ENCODE measurements at places on chromosomes 6 and 20. TPM values are rescaled to one million over a fixed set of nuclear protein-coding genes. Genes with fewer than 3 reads are reported as not detected.

The ADGB gene
- not detected for polyA plus RNA-seq

The PRPH2 gene
- polyA plus RNA-seq = not detected

The NKAIN2 gene
- not detected for polyA plus RNA-seq

The ARMC2 gene
- 3.2 TPM for polyA plus RNA-seq

The TSHZ2 gene
- polyA plus RNA-seq = 0.73 TPM

The NFKBIL1 gene
- 11.5 TPM for polyA plus RNA-seq

The BMP2 gene
- polyA plus RNA-seq = not detected

The CRNKL1 gene
- polyA plus RNA-seq = 9.7 TPM

The C20orf204 gene
- not detected for polyA plus RNA-seq

The ANKRD66 gene
- not detected for polyA plus RNA-seq

The GINM1 gene
- polyA plus RNA-seq = 46.7 TPM

The SLX4IP gene
- 2.0 TPM for polyA plus RNA-seq

The BMP6 gene
- polyA plus RNA-seq = 0.89 TPM

The NT5E gene
- polyA plus RNA-seq = 118 TPM

The KCNK17 gene
- polyA plus RNA-seq = not detected

The ECT2L gene
- 0.23 TPM for polyA plus RNA-seq

The GPX5 gene
- not detected for polyA plus RNA-seq

The MUCL3 gene
- polyA plus RNA-seq = not detected

The FAM162B gene
- polyA plus RNA-seq = not detected

The BIRC7 gene
- polyA plus RNA-seq = not detected

The ADRM1 gene
- 149 TPM for polyA plus RNA-seq

The SPATS1 gene
- not detected for polyA plus RNA-seq

The ZNF318 gene
- polyA plus RNA-seq = 10.7 TPM

The EGFL8 gene
- not detected for polyA plus RNA-seq

The HRH3 gene
- not detected for polyA plus RNA-seq

The SMPDL3A gene
- polyA plus RNA-seq = 1.4 TPM

The GFRAL gene
- not detected for polyA plus RNA-seq

The VSTM2L gene
- polyA plus RNA-seq = not detected

The PM20D2 gene
- polyA plus RNA-seq = 16.0 TPM

Measured in IgD-negative memory B cell (primary cell).